ENCODE measurements at places on chromosomes 1 and 21. TPM values are rescaled to one million over a fixed set of nuclear protein-coding genes. Genes with fewer than 3 reads are reported as not detected.
A peak's percentile ranks its signal among the peaks of the same experiment; 100 is the strongest.

The ANKRD65 gene
- total RNA-seq, result 0.31 TPM

The MYBPH gene
- not detected for total RNA-seq

The OR2T2 gene
- total RNA-seq, result not detected

The HCRTR1 gene
- not detected for total RNA-seq

The FCRL6 gene
- not detected for total RNA-seq

The GPR25 gene
- total RNA-seq, result not detected

The FAM151A gene
- not detected for total RNA-seq

DNA sequence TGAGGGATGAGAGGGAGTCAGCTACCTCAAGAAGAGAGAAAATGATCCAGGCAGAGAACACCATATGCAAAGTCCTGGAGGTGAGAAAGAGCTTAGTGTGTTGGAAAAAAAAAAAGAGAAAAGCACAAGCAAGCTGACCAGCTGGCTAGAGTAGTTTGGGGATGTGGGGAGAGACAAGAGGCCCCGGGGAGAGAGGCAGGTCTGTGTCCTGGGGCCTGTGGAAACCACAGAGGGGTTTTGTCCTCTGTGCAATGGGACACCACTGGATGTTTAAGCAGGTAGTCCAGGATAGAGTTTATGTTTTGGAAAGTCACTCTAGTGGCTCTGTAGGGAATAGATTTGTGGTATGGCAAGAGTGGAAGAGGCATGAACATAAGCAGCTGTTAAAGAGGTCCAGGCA, 14.4 kb upstream of the CHI3L1 start:
- peaks cover 7% of the 10 kb centered on the region for H3K36me3 ChIP-seq
- peaks cover 2% of the 10 kb centered on the region for H3K27me3 ChIP-seq
- H3K27ac ChIP-seq, result no peak overlapping the region
- no peak for DNase-seq
- no peak overlapping the region for H3K4me3 ChIP-seq

- no peak overlapping the region for H3K27ac ChIP-seq
- no peak overlapping the region for H3K4me3 ChIP-seq
- no peaks in the 10 kb centered on the region for H3K27me3 ChIP-seq
- DNase-seq, result no peak
- no peaks in the 10 kb centered on the region for H3K36me3 ChIP-seq
Observed at GRCh38 chr1:51559501-51559900, 40.4 kb upstream of the EPS15 start.

GRCh38 chr1:51324251-51325010, 5.9 kb downstream of the TTC39A start:
- H3K4me3 ChIP-seq, result no peak overlapping the region
- H3K27ac ChIP-seq, result no peak overlapping the region
- H3K4me1 ChIP-seq, result no peaks in the 10 kb centered on the region
- no peaks in the 10 kb centered on the region for H3K36me3 ChIP-seq
- peaks cover 4% of the 10 kb centered on the region for H3K27me3 ChIP-seq

DNA sequence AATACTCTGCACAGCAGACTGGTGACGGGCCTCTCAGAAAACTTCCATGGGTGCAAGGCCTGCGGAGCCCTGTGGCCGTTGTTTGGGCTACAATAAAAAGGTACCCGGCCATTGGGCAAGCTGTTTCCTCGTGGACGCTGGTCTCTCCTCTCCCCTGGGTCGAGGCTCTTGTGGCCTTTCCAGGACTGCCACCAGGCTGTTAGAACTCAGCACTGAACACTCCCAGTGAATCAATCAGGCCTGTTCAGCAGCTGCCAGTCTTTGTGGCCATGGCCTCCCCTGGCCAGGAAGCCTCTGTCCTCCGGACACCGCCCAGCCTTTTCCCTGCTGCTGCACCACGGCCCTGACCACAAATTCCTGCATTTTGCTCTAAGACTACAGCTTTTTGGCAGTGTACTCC, 33.0 kb upstream of the ACTRT2 start:
- no peak overlapping the region for H3K27ac ChIP-seq
- no peak for DNase-seq

GRCh38 chr1:186214791-186215190, 160.3 kb downstream of the TPR start:
- H3K4me3 ChIP-seq, result no peak overlapping the region
- H3K27me3 ChIP-seq, result no peaks in the 10 kb centered on the region
- peaks cover 2% of the 10 kb centered on the region for H3K4me1 ChIP-seq
- no peaks in the 10 kb centered on the region for H3K36me3 ChIP-seq
- H3K27ac ChIP-seq, result no peak overlapping the region

DNA sequence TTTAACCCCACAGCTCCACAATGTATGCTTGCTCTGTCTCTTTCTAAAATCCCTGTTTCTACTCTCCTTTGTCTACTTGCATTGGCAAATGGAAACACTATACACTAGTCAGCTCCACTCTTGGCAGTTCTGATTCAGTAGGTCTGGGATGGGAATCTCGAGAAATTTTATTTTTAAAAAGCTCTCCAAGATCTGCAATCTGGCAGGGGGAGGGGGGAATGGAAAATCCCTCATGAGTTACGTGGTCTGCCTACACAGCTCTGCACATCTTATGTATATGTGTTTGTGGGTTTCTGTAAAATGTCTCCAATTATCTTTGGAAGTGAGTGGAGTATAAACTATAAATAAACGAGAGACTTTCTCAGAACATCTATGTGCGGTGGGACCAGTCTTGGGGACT, 9.9 kb upstream of the GALNT2 start:
- no peak for DNase-seq
- H3K36me3 ChIP-seq, result no peaks in the 10 kb centered on the region
- no peaks in the 10 kb centered on the region for H3K4me1 ChIP-seq
- H3K27ac ChIP-seq, result no peak overlapping the region
- no peak overlapping the region for H3K4me3 ChIP-seq
- H3K27me3 ChIP-seq, result peaks cover 3% of the 10 kb centered on the region

GRCh38 chr1:220151454-220151853, 57.5 kb downstream of the IARS2 start:
- peaks cover 10% of the 10 kb centered on the region for H3K4me1 ChIP-seq
- DNase-seq, result no peak
- H3K4me3 ChIP-seq, result peak overlapping the region; percentile 19
- H3K27ac ChIP-seq, result peak overlapping the region; percentile 50

- no peaks in the 10 kb centered on the region for H3K4me1 ChIP-seq
- H3K36me3 ChIP-seq, result no peaks in the 10 kb centered on the region
- H3K4me3 ChIP-seq, result no peak overlapping the region
- peaks cover 7% of the 10 kb centered on the region for H3K27me3 ChIP-seq
- DNase-seq, result peak; percentile 78
Observed at GRCh38 chr1:48093696-48094528, 96.7 kb upstream of the TRABD2B start.

- H3K4me3 ChIP-seq, result no peak overlapping the region
- H3K36me3 ChIP-seq, result no peaks in the 10 kb centered on the region
- peaks cover 3% of the 10 kb centered on the region for H3K27me3 ChIP-seq
- H3K27ac ChIP-seq, result no peak overlapping the region
- peaks cover 7% of the 10 kb centered on the region for H3K4me1 ChIP-seq
Observed at GRCh38 chr1:30890502-30891226, 17.9 kb downstream of the SDC3 start.

GRCh38 chr1:222790520-222790919, 24.3 kb upstream of the DISP1 start:
- peaks cover 5% of the 10 kb centered on the region for H3K36me3 ChIP-seq
- H3K4me1 ChIP-seq, result peaks cover 21% of the 10 kb centered on the region
- DNase-seq, result no peak

DNA sequence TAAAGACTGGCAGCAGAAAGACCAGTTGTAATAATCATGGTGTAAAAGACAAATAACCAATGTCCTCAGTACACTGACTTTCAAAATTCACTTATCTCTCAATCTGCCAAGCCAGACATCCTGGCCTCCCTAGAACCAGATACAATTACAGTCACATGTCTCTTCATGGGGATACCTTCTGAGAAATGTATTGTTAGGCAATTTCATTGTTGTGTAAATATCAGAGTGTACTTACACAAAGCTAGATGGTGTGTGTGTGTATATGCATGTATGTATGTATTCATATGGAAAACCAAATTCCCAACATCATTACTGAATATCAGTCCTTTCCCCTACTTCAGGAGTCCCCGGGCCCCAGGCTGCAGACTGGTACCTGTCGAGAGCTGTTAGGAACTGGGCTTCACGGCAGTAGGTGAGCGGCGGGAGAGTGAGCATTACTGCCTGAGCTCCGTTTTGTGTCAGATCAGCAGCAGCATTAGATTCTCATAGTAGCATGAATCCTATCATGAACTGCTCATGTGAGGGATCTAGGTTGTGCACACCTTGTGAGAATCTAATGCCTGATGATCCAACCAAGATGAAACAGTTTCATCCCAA, 65.3 kb upstream of the ZNF326 start:
- H3K27me3 ChIP-seq, result peaks cover 3% of the 10 kb centered on the region
- H3K27ac ChIP-seq, result peak overlapping the region; percentile 93
- peaks cover 30% of the 10 kb centered on the region for H3K36me3 ChIP-seq
- peaks cover 30% of the 10 kb centered on the region for H3K4me1 ChIP-seq
- H3K4me3 ChIP-seq, result no peak overlapping the region
- DNase-seq, result no peak

Measured in endothelial cell (in vitro differentiated cells).